Activated T-cell treated with anti-CD3 and anti-CD28 coated beads for 1 hour (primary cell): ENCODE measurements at places on chromosomes 1 and 21.
A peak's percentile ranks its signal among the peaks of the same experiment; 100 is the strongest.

- DNase-seq: no peak
Observed at GRCh38 chr1:59761443-59761842, 53.3 kb upstream of the HOOK1 start.

DNA sequence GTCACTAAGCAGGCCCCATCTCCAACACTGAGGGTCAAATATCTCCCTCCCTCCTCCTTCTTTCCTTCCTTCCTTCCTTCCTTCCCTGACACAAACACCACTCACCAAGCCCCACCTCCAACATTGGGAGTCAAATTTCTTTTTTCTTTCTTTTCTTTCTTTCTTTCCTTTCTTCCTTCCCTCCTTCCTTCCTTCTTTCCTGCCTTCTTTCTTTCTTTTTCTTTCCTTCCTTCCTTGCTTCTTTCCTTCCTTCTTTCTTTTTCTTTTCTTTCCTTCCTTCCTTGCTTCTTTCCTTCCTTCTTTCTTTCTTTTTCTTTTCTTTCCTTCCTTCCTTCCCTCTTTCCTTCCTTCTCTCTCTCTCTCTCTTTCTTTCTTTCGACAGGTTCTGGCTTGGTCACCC, 79.2 kb upstream of the ETS2 start:
- no peak for DNase-seq

DNA sequence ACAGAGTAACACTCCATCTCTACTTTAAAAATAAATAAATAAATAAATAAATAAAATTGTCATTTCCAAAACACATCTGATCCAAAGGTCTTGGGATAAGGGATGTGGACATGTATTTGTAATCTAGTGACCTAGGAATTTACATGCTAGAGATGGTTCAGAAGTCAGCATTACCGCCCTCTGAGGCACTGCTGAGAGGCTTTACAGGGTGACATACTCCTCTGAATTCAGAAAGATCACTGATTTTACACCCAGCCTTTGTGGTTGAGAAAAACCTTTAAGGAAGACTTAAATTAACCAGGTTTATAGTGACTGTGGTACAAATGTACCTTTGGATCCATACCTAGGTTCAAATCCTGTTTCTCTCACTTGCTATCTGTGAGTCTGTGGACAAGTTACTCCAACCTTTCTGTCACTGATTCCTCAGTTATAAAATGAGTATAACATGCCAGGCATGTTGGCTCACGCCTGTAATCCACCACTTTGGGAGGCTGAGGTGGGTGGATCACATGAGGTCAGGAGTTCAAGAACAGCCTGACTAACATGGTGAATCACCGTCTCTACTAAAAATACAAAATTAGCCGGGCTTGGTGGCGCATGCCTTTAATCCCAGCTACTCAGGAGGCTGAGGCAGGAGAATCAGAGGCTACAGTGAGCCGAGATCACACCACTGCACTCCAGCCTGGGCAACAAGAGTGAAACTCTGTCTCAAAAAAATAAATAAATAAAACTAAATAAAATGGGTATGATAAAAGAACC, 20.1 kb downstream of the OSBPL9 start:
- no peak for DNase-seq

DNA sequence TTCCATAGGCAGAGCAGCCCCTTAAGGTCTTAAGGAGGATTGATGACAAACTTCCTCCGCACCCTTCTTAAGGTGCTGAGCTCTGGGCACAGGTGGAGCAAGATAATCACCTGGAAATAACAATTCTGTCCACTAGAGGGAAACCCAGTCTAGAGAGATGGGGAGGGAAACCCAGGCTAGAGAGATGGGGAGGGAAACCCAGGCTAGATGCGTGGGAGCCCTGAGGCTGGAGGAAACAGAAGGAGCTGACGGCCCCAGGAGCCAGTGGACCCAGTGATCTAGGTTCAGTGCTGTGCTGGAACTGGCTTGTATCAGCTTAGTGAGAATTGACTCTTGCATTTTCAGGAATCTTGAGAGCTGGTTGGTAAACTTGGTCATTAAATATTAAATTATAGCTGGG, 17.8 kb upstream of the MYCL start:
- peak; percentile 4 for DNase-seq

- DNase-seq: no peak
Observed at GRCh38 chr1:31510304-31510703, 66.0 kb upstream of the TINAGL1 start.

DNA sequence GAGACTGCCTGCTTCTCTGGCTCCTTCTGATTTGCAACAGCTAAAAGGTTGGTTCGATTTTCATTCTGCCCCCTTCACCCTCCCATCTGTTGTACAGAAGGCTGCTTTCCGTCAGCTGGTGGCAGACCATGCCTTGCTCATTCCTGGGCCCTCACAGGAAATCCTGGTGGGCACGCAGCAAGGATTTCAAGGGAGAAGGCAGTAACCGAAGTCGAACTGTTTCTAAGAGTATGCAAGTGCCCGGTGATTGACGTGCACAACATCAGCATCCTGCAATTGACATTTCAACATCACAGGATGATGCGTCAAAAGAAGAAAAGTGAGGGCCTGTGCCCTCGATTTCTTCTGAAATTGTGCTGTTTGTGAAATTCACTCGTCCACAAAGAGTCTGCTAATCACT, 83.8 kb downstream of the PLPP3 start:
- DNase-seq: no peak

DNA sequence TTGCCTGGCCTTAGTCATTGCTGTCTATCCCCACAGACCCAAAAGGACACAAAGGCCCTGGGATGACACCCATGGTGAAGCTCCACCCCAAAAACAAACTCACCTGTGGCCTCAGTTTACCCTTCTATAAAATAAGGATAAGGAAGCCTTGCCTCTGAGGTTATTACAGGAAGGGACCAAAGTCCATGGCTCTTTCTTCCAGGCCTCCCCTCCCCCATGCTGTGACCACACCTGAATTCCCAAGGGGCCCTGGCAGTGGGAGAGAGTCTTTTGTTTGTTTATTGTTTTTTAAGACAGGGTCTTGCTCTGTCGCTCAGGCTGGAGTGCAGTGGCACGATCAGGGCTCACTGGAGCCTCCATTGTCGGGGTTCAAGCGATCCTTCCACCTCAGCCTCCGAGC, 10.5 kb upstream of the TNFRSF25 start:
- DNase-seq: no peak

DNA sequence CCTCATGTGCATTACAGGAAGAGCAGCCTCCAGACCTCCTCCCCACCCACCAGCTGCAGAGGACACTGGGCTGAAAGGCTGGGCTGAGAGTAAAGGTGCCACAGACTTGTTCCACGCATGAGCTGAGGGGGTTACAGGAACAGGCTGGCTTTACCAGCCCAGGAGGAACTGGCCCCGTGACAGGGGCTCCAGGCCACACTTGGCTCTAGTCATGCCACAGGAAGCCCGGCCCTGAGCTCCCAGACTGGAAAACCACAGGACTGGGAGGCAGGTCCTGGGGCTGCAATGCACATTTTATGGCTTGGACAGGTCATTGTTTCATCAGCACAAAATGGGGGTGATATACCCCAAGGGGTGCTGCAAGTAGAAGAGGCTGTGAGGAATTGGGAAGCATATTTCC, 35.6 kb downstream of the GPA33 start:
- DNase-seq: no peak

GRCh38 chr1:160325252-160325651, 17.8 kb downstream of the COPA start:
- no peak for DNase-seq

- no peak for DNase-seq
Observed at GRCh38 chr1:153627715-153628626, at the start of gene S100A1. S100A1 (plus strand) TSS chr1:153628434; CDS start chr1:153630522, 2,088 bp downstream.

- DNase-seq: no peak
Observed at GRCh38 chr21:25199944-25200343, 407.3 kb downstream of the MRPL39 start.

GRCh38 chr1:12428334-12428733, 189.7 kb downstream of the DHRS3 start:
- DNase-seq: no peak

DNA sequence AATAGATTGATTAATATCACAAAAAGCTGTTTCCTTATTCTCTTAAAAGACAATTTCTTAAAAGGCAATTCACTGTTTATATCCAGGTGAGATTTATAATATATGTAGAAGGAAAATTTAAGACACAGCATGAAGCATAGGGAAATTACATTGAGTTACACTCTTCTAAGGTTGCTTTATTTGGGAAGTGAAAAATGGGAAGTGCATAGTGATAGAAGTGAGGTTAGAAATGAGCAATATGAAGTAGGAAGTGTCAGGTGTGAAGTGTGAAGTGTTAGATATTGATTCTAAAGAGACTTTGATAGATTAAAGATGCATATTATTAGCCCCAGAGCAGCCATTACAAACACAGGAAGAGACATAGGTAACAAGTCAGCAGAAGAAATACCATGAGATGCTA, 40.3 kb downstream of the FH start:
- no peak for DNase-seq

DNA sequence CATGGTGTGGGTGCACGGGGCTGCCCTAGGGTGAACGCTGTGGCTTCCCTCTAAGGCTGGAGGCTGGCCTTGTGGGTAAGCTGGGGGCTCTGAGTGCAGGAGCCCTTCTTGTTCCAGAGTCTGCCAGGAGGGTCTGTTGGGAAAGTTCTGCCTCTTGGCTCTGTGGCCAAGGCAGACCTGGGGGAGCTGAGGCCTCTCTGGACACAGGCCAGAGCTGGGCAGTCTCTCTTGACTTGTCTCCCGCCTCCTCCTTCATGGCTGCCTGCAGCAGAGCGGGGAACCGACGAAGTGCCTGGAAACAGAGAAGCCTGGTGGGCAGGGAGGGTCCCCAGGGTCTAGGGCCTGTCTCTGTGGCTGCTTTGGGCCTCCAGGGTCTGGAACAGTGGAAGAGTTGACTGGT, 30.3 kb upstream of the PEX10 start:
- DNase-seq: no peak

DNA sequence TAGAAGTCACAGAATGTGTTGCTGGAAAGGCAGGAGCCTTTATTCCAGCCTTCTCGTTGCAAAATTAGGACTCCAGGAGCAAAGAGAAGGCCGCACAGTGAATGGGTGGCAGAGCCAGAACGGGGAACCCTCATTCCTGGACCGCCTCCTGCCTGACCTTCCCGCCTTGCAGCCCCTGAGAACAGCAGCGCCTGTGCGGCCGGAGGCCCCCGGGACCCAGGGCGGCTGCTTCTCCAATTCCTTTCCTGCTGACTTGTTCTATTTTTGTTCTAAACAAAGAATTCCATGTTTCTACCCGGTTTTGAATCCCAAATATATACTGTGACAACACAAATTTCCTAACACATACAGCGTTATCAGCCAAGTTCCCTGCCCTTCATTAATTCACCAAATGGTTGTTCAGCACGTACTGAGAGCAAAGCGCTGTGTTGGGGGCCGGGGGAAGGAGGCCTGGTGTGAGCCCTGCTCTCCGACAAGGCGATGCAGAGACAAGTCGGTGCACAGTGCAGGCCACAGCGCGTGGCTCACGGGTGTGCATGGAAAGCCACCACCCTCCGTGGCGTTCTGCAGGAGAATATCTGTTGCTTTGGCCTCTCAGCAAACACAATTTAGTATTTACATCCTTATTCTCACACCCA, 31.9 kb upstream of the COL6A2 start:
- DNase-seq: no peak

GRCh38 chr1:15260418-15261154, 13.6 kb downstream of the FHAD1 start:
- no peak for DNase-seq

- DNase-seq: no peak
Observed at GRCh38 chr1:18532390-18533170, 51.9 kb downstream of the KLHDC7A start.

DNA sequence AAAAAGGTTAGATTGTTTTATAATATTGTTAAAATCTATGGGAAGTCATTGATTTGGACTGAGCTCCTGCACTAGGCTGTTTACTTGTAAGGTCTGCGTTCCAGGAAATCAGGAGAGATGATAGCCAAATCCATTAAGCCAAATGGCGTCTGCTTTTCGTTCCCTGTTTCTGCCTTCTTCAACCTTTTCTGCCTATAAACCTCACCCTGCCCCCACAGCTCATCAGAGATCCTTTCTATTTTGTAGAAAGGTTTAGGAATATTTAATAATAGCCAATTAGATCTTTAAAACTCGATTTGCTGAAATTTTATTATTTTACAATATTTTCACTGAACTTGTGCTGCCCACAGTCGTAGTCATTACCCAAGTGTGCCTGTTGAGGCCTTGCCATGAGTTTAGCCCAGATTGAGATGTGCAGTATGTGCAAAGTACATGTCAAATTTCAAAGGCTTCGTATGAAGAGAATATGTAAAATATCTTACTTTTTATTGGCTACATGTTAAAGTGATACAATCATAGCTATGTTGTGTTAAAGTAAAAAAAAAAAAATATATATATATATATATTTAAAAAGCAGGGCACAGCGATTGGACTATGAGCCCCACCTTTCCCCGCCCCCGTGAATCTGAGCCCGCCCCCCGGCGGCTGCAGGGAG, 444 bp upstream of the IARS2 start:
- no peak for DNase-seq

- no peak for DNase-seq
Observed at GRCh38 chr1:117627546-117628130, 21.8 kb downstream of the TENT5C start.

GRCh38 chr1:45895406-45895805, 92.0 kb downstream of the MAST2 start:
- DNase-seq: no peak

DNA sequence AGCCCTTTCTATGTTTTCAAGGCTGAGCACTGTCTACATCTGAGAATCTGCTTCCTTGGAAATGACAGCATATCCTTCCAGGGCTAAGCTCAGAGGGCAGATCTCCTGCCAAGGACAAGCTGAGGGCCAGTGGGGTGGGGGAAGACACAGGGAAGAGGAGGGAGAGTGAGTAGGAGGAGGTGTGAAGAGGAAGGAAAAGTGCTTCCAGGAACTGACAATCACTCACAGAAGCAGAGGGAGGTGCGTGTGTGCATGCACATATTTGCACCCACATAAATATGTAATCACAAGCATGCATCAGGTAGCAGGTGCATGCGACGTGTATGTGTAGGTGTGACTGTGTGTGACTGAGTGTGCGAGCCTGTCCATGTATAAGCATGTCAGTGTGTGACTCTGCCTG, 43.7 kb upstream of the SCMH1 start:
- no peak for DNase-seq

- DNase-seq: no peak
Observed at GRCh38 chr1:21952786-21953520, 15.8 kb upstream of the HSPG2 start.

GRCh38 chr1:40860706-40861223, 1.4 kb downstream of the CITED4 start:
- no peak for DNase-seq

- DNase-seq: no peak
Observed at GRCh38 chr21:41604583-41605041, 96.7 kb upstream of the TMPRSS2 start.

DNA sequence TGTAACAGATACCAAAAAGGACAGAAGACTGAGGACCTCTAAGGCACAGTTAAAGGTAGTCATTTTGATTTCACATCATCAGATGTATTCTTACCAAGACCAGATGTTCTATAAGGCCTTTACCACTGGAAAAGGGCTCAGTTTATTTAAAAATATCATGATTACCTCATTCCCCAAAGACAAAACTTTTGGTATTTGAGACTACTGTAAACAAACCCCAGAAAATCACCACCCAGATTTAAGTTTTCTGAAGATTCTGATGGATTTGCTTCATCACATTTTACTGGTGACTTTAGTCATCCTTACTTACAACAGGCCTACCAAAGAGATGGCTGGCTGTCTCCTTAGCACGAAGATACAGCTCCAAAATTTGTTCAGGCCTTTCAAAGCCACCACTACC, 8.3 kb downstream of the ENAH start:
- DNase-seq: no peak
